ENCODE measurements at places on chromosomes 3 and 15.

DNA sequence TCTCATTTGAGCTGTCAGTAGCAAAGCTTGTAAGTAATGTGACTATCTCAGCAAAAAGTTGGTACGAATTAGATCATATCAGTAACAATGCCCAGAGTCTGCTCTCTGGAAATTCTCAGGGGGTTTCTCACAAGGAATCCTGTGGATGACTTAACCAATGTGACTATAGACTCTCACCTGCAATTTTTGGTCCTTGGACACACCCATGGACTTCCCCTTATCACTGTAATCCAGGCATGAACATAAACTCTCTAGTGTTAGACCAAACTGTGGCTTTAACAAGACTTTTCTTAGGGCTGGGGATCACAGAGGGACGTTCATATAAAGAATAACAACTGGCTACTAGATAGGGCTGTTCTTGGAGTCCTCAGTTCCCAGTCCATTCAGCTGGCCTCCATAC is 3.9 kb upstream of the ZNF80 start:
- DNase-seq = no peak

GRCh38 chr3:150975086-150975991 is 2.8 kb upstream of the CLRN1 start:
- DNase-seq = no peak

DNA sequence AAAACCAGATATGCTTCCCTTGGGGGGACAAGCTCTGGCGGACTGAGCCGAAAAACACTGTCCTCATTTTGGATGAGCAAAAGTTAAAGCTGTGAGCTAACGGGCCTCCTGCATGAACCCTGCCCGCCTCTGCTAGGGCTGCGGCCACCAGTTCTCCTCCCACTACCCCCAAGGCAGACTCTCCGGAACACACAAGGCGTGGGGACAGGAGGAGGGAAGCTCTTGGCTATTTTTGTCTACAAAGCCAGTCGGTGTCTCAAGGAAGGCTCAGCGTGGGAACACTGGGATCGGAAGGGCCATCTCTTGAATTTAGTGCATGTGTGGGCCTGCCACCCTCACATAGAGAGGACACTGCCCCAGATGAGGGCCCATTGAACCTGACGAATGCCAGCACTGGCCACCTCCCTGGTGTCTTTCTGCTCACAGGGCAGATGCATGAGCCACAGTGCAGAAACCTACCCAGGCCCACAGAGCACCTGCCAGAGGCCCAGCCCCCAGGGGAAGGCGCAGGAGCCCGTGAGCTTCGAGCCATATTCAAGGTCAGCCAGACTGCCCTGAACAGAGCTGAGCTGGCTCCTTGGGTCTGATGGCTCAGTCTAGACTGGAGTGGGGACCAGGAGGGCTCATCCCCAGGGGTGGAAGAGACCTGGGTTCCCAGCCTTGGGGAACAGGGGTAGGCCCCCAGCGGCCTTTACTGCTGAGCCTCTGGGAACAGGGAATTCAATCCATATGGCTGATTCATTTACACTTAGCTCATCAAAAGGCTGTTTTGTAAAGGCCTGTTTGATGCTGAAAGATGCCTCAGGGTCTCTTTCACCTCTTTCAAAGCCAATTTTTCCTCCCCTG is 38.3 kb downstream of the HCN4 start:
- no peak for DNase-seq

DNA sequence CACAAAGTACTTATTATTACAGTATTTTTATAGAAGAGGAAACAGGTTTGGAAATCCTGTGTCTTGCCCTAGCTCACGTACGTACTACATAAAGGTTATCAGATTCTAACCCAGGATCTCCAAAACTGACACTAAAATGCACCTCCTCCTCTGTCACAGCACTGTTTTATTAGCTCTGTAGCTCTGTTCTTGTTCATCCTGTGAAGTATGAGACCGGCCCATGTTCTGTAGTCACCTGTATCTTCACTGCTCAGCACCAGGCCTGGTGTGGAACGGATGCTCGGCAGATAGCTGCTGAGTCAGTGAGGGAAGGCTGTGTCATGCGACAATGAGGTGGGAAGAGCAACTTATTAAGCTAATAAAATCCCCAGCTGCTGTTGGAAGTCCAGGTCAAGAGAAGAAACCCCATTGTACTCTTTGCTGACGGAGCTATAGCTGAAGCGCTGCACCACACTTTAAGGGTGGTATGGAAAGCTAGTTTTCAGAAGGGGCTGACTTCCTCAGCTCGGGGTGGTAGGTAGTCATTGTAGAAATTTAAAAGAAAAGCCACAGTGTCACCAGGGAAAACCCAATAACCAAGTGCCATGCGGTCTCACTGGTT is 22.8 kb downstream of the BCL2A1 start:
- DNase-seq = peak; percentile 64

DNA sequence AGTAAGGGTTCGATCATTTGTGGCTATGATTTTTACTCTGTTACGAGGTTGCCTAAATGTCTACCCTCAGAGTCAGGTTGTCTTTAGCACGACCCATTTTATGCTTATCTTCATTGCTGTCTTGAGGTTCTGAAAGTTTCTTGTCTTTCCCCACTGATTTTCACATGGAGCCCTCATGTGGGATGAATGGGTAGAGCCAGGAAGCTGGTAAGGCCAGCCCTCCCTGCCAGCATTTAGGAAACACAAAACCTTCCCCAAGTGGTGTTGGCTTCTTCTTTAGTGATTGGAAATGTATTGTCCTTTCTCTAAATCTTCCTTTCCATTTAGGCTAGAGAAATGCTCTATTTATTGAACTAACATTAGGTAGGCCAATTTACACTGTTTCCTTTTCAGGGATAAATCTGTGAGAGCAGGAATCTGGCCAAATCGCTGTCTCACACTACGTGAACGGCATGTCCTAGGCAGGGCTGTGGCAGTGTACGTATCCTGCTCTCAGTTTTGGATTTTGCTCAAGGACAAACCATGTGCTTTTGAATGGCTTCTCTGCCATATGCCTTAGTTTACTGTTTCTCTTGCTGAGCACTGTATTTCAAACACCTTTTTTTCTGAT is 43.7 kb downstream of the MYZAP start:
- no peak for DNase-seq

DNA sequence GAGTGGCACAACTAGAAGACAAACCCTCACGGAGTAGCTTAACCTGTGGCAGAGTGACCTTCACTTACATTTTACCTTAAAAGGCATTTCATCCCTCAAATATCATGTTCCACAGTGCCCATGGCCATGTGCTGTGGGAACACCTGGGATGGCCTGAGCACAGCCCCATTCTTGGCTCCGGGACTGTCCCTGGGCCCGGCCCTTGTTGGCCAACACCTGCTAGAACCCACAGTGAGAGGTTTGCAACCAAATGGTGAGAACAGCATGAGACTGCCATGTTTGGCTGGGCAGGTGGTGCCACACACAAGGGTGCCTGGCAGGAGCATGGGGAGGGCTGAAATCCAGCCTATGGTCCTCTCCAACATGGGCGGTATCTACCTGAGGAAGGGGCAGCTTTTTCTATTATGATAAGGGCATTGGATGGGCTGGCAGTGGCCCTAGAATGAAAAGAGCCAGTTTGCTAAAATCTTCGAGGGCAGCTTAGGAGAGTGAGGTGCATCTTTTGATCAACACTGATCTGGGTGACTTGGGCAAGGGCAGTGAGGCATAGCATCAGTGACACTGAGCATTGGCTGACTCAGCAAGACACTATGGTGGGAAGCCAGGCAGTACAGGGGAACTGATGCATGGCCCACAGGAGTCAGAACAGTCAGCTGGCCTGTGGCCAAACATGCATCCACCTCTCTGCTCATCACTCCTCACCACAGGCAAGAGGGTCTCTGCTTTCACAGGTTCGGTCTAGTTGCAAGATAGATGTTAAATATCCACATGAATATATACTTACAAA is 53.9 kb downstream of the SYNM start:
- no peak for DNase-seq
